Pulmonary artery endothelial cell (primary cell): ENCODE measurements at places on chromosomes 1 and 21. TPM values are rescaled to one million over a fixed set of nuclear protein-coding genes. Genes with fewer than 3 reads are reported as not detected.

- DNase-seq: no peak
These were observed 65.1 kb downstream of the CLIC6 start for GRCh38 chr21:34733852-34734251.

GRCh38 chr21:38819719-38820159 lies 14.0 kb downstream of the ETS2 start:
- DNase-seq: no peak

DNA sequence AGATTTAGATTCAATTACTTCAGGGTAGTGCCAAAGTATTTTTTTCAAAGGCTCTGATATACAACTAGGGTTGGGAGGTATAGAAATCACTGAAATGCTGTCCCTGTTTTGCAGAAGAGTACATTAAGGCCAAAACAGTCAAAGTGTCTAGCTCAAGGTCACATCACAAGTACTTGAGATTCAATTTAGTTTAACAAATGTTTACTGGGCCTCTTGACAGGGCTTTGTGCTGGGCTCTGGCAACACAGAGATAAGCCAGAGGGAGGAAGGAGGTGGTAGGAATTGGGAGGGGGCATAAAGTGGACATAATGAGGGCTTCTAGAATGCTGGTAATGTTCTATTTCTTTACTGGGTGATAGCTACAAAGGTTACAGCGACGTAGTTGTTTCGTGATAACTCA lies 2.3 kb upstream of the SLC9A1 start:
- DNase-seq: no peak

The TNFRSF25 gene
- 8.4 and 8.8 TPM in 2 replicates for total RNA-seq

DNA sequence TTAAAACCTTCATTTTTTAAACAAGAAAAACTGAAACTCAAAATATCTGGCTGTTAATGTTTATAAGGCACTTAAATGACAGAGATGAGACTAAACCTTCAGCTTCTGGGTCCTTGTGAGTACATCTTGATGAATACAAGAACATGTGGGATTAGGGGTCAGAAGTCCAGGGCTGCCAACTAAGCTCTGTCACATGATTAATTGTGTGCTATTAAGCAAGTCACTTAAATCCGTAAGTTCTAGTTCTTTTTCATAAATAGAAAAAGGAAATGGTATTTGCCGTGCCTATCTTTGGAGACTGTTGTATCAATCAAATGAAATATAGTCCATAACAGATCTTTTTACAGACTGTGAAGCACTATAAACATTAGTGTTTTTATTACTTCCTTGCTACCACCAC lies 43.2 kb upstream of the KCTD3 start:
- DNase-seq: no peak

GRCh38 chr1:203167026-203167912 lies 8.4 kb downstream of the MYBPH start:
- no peak for DNase-seq

The OVAAL gene
- total RNA-seq: not detected in 2 replicates

The TEDDM1 gene
- total RNA-seq: not detected in 2 replicates

DNA sequence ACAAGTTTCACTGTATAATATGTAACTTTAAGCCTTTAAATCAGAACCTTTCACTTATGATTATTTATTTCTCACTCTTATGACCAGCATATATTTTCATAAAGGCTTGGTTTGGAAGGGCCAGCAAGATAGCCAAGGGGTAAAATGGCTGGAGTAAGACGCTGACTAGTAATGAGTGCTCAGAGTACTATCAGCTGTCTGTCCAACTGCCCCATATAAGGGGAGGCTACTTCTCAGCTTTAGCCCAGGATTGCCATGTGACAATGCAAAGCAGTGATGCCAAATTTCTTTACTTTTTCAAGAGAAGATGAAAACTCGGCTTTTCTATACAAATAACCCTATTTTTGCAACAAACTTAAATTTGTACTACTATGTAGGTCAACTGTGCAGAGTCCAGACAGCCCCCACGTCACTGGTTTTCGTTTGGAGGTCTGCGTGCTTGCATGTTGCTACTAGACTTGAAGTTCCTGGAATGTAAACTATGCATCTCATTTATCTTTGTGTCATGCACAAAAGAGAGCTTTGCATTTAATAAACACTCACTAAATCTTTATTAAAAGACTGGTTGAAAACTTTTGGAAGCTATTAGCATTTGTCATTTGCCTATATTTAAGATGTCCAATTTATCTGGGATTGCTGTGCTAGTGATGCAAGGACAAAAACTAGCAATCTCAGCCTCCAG lies 110.4 kb downstream of the TNFSF18 start:
- no peak for DNase-seq

The LRRN2 gene
- total RNA-seq: not detected in 2 replicates

- no peak for DNase-seq
These were observed 48.3 kb downstream of the IL23R start for GRCh38 chr1:67214420-67215174.

The SASS6 gene
- total RNA-seq: 3.0 and 5.0 TPM in 2 replicates

GRCh38 chr1:116855191-116855619 lies 54.5 kb upstream of the PTGFRN start:
- DNase-seq: no peak

- DNase-seq: no peak
These were observed 21.2 kb upstream of the DIP2A start for GRCh38 chr21:46437511-46437910.

The MSH4 gene
- 0.13 and 0.35 TPM in 2 replicates for total RNA-seq

The C4BPA gene
- not detected in 2 replicates for total RNA-seq

DNA sequence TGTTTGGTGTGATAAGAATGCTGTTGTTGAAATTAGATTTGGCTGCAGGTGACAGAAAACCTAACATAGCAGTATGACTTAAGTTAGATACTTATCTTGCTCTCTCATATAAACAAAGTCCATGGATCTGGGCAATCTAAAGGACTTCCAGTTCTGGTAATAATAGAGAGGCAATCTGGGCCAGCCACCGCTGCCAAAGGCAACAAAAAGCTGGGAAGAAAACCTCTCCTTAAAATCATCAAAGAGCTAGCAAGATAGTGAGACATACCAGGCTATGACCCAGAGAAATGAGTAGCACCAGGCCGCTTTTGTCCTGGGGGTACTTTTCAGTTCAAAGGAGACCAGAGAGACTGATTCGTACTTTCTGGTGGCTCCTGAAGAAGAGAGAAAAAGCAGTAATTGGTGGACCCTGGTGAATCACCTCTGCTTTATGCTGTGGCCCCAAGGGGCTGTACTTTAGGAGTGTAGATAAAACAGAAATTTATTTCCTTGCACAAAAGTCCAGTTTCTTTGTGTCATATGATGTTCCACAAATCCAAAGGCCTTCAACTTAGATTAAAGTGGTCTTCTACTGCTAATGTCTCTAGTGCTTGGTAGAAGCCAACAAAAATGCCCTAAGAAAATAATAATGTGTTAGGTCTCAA lies 125.4 kb downstream of the TBX19 start:
- no peak for DNase-seq

The DNAJC28 gene
- total RNA-seq: 0.79 and 1.2 TPM in 2 replicates

DNA sequence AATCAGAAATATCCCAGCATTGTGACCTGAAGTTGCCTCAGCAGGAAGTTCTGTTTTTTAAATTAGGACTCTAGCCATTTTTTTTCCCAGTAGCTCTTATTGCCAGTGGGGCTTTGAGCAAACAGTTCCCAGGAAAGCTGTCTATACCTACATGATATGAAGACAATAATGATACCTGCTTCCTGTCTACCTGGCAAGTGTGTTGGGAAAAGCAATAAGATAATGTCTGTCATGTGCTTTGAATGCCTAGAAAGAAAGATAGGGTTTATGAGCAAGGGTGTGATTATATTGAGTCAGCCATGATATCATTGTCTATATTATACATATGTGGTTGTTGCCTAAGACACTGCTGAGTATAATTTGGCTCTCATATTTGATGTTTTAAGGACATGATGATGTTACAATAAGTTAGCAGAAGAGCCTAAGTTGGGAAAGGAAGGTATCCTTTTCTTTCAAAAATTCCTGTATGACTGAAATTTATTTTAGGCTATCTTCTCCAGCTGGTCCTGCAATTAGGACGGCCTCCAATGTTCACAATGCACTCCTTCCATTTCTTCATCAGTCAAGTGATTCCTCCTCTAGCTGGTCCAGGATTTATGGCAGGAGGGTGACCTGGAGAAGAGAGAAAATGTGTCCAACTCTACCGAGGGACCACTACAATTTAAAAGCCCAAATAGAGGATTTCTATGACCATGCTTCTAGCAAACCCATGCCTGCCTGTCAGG lies 99.6 kb upstream of the CDC42BPA start:
- DNase-seq: no peak

- no peak for DNase-seq
These were observed 191.2 kb downstream of the GRIK1 start for GRCh38 chr21:29748391-29749167.

DNA sequence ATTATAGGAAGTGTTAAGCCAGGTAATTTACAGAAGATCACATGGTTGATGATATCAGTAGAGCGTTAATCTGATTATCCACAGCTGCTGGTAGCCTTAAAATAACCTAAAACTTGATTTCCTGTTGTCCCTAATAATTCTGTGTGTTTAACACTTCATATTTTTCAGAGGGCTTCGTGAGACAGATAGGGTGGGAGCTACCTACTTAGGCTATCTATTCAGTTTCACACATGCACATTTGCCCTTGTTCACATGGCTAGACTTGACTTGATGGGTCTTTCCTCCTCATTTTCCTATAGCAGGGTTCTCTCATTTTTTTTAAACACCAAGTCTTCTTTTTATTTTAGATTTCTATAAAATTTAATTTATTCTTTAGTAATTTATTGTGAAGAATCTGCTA lies 11.0 kb downstream of the BACH1 start:
- DNase-seq: no peak

DNA sequence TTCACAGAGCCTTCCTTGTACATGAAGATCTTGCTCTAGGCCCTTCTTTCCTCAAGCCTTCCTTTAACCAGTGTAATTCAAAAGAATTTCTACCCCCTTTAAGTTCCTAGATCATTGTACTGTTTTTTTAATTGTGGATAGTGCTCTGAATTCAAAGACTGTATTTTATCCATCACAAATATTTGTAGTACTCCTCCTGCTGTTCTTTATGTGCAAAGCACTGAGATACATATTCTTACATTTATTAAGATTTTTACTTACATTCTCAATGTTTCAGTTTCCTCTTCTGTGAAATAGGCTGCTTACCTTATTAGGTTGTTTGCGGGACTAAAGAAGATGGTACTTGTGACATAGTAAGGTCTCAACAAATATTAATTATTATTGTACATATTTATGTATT lies 168.8 kb upstream of the PDE4B start:
- no peak for DNase-seq

The CD101 gene
- 0.11 and 0.13 TPM in 2 replicates for total RNA-seq
